AG08396 (cell line): ENCODE measurements at places on chromosomes 1 and 21.
A peak's percentile ranks its signal among the peaks of the same experiment; 100 is the strongest.

DNA sequence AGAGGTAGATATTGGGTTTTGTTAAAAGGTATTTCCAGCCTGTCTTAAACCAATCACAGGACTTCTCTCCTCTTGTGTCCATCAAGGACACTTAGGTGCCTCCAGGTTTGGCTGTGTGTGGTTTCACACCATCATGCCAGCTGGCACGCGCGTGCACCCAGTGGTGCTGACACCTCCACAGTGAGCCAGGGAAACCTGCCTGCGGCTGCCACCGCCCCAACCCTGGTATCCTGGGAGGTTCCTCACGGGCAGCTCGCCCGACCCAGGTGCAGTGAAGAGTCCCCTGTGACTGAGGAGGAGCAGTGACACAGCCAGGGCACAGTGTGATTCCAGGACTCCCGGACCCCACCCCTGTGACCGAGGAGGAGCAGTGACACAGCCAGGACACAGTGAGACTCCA is 13.2 kb upstream of the COL6A2 start:
- no peak for DNase-seq

DNA sequence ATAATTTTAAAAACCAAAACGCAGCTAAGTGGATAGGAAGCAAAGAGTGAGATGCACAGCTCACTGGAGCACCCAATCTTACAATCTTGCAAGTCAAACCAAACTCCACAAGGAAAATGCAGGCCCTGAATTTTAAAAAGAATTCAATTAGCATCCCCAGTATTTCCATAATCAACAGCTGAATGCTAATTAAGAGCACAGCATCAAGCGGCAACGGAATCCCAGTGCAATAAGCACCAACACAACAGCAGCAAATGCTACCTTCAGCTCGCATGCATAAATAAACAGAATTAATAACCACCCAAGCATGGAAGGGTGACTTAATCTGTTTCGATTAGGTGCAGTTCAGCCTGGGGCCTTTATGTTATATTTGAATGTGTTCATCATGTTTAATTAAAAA is 142.9 kb downstream of the SLC45A1 start:
- no peak for DNase-seq

GRCh38 chr21:15804247-15805005 is 74.6 kb downstream of the USP25 start:
- DNase-seq = no peak

GRCh38 chr1:181178241-181178879 is 89.9 kb downstream of the IER5 start:
- no peak for DNase-seq

- peak; percentile 58 for DNase-seq
These were observed 6.8 kb downstream of the RPE65 start for GRCh38 chr1:68442822-68443556.

- no peak for DNase-seq
These were observed 273.1 kb downstream of the NTNG1 start for GRCh38 chr1:107413951-107414350.

DNA sequence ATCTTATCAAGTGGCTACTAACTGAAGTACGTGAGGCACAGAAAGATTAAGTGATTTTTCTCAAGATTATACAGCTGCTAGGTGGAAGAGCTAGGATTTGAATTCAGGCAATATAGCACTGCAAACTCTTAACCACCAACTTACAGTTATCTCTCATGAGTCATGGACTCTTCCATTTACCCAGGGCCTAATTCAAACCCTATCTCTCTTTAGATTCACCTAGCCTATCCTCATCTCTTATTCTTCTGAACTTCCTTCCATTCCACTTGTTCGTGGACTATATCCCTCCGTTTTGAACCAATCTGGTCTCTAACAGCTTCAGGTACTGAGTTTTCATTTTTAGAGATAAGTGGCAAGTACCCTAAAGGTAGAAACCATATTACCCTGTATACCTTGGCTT is 92.8 kb upstream of the DMRTA2 start:
- DNase-seq = no peak

DNA sequence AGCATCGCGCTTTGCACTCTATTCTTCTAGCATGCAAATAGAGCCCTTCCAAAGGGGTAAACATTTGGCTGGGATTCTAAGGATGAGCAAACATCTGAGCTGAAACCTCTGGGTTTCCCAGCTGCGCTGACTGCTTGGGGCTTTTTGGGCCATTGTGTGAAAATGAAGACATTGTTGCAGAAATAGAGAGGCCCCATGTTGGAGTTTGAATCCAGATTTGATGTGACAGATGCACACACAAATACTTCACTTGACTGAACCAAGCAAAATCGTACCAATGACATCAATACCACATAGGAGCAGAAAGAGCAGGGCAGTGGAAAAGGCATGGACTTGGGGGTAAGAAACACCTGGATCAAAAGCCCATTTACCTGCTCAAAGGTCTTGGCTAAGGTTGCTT is 144.6 kb upstream of the HMGB4 start:
- DNase-seq = no peak

DNA sequence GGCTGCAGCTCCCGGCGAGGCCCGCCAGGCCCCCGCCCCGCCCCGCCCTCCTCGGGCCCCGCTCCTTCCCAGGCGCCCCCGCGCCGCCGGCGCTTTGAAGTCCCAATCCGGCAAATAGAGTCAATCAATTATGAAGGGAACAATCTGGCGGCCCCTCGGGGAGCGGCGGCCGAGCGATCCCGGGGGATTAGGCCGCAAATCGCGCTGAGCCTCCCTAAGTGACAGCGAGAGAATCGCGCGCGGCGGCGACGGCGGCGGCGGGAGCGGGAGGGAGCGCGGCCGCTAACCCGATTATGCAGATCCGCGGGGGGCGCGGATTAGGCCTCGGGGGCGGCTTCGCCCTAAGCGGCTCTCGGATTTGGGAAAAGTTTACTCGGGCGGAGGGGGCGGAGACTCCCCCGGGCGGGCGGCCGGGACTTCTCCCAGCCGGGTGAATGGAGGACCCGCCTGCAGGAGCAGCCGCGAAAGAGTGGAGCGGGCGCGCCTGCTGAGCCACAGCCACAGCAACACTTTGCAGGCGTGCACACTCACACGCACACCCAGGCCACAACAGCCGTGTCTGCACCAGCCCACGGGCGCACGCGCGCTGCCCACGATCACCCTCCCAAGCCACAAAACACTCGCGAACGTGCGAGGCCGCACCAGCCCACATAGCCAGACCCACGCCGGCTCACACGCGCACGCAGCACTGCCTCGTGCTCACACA is 23.0 kb upstream of the DMBX1 start:
- DNase-seq = peak; percentile 53

DNA sequence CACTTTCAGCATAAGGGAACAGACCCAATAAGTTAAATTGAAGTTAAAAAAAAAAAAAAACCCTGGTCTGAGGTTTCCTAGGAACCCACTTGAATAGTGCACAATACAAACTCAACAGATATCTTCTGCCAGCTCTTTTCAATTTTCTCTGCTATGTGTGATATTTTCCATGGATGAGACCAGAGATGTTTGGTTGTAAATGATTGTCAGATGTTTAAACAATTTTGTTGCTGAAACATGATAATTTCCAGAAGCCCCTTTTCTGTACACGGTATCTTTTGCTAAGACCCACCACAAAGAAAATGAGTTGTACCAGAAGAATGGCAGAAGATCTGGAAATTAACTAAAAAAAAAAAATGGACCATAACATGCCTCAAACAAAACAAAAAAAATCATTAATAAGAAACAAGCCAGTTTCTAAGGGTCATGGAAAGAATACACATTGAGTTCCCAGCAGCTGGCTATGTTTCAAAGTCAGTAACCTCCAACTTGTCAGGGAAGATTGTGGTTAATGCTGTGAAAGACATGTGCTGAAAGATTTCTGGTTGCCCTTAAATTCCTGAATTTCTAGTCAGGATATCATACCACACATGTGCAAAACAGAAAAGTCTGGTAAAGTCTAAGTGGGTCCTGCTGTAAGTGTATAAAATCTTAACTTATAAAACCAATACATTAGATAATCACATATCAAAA is 35.6 kb upstream of the MGST3 start:
- DNase-seq = no peak

DNA sequence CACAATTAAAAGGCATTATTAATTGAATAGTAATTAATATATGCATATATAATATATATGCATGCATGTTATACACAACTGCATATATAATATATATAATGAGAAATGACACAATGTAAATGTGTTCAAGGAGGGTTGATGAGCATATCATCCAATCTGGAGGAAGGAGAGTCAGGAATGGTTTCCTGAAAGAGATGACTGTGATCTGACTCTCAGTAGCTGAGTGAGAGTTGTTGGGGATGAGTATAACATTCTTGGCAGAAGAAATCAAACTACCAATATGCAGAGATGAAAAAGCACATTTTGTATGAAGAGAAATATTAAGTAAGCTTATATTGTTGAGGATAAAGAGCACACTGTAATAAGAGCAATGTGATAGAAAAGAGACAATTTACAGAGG is 37.3 kb downstream of the F13B start:
- no peak for DNase-seq

GRCh38 chr1:35544976-35545375 is 12.2 kb downstream of the KIAA0319L start:
- no peak for DNase-seq

DNA sequence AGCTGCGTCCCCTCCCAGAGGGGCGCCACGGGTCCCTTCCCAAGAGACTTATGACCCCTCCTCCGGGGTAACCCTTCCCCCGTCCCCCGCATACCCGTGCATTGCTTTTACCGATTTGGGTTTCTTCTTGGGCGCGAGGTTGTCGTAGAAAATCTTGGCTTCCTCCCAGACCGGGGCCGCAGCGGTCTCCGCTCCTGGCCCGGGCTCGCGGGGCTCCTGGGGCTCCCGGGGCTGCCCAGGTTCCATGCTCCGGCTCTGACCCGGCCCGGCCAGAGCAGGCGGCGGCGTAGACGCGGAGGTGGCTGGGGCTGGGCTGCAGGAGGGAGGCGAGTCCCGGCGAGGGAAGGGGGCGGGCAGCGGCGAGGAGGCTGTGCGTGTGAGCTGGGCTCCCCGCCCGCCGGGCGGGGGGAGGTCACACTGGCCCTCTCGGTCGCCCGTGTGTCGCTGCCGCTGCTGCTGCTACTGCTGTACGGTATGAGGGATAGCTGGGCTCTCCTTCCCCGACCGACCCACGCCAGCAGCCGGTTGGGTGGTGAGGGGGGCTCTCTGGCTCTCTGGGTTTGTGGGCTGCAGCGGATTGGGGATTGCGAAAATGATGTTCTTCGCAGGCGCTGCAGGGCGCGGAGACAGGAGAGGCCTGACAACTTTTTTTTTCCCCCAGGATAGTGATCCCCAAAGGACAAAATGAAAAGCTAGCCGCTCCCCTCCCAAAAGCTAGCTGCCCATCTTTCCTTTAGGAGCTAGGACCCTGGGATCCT is at the start of gene NT5C1A:
Gene NT5C1A, minus strand, starts transcription at position 315 of the 758 bp plus-strand sequence. Its CDS starts 69 bp downstream, at position 246.
- DNase-seq = peak; percentile 49

DNA sequence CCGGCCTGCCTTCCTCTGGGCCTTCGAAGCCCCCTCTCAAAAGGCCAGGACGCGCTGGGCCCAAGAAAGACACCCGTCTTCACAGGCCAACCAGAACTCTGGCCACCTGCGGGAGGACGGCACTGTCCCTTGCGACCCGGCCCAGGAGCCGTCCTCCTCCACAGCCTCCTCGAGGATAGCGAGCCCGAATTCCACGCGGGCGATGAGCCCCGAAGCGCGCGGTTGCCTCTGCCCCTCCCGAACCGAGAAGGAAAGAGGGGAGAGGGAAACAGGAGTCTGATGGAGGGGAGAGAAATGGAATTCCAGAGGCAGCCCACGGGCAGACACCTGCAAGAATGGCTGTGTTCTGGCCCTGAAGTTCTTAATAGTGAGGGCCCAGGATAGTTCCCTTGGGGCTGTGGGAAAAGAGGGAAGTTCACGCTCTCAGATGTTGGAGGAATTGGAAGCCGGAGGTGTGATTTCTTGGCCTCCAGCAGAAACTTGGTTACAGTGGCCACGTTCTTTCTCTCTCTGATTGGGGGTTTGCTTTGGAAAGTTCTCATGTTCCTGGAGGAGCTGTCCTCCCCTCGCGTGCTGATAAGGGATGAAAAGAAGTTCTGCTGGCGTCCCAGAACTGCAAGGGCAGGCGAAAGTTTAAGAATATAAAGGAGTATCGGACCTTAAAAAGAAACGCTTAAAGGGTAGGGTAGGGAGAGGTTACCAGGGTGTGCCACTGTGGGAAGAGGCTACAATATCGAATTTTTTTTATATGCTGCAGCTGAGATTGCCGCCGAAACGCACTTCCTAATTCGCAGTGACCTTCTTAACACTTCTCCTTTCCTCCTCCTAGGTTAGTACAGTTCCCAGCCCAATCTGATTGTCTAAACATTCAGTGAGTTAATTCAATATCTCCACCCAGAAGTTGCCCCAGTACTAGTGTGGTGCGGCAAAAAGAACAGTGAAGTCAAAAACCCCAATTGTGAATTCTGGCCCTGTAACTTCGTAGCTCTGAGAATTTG is 5.8 kb upstream of the SLC44A5 start:
- peak; percentile 44 for DNase-seq

GRCh38 chr1:33055210-33056008 is 18.7 kb upstream of the AK2 start:
- DNase-seq = peak; percentile 81

- no peak for DNase-seq
These were observed 36.5 kb downstream of the DDX20 start for GRCh38 chr1:111792249-111792648.
